ENCODE measurements at places on chromosomes 4 and X. TPM values are rescaled to one million over a fixed set of nuclear protein-coding genes. Genes with fewer than 3 reads are reported as not detected.

GRCh38 chrX:130085551-130086446 is 24.5 kb downstream of the ELF4 start:
- no peak for DNase-seq
- H3K27ac ChIP-seq = peak overlapping the region; percentile 94
- H3K36me3 ChIP-seq = peaks cover 39% of the 10 kb centered on the region
- H3K27me3 ChIP-seq = no peaks in the 10 kb centered on the region
- H3K4me1 ChIP-seq = peaks cover 77% of the 10 kb centered on the region

DNA sequence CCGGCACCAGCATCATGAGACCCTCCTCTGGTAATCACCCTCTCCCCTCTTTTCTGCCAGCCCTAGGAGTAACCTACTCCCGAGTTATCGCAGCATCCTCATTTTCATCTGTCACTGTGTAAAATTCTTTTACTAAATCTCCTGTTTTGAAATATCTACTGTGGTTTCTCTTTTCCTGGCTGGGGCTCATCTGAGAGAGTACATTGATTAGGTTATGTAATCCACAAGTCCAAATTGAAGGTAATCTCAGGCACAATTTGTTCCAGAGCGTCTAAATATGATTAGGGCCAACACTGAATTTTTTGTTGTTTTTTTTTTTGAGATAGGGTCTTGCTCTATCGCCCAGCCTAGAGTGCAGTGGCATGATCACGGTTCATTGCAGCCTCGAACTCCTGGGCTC is 142.4 kb downstream of the SMIM20 start:
- no peak overlapping the region for H3K4me3 ChIP-seq
- no peak for DNase-seq
- H3K27ac ChIP-seq = no peak overlapping the region
- no peaks in the 10 kb centered on the region for H3K27me3 ChIP-seq

DNA sequence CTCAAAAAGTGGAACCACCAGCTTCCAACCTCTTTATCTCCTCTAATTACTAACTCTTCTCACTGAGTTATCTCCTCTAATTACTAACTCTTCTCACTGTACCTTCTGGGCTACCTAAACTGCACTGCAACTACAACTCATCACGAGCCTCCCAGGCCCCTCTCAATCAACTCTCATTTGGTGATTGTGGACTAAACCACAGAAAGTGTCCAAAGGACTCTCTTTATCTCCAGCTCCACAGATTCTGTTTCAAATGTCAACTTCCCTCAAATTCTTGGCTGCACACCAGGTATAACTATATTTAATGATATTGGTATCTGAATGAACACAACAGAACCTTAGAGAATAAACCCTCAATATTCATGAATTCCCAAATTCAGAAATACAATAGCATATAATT is 182.9 kb downstream of the MAML3 start:
- peaks cover 2% of the 10 kb centered on the region for H3K27me3 ChIP-seq
- no peak for DNase-seq
- peaks cover 29% of the 10 kb centered on the region for H3K4me1 ChIP-seq
- no peak overlapping the region for H3K4me3 ChIP-seq
- peaks cover 2% of the 10 kb centered on the region for H3K36me3 ChIP-seq
- H3K27ac ChIP-seq = no peak overlapping the region

MID1IP1 gene
- 60.8 TPM for total RNA-seq

CLDN34 gene
- total RNA-seq = not detected

- no peak for DNase-seq
- H3K27me3 ChIP-seq = no peaks in the 10 kb centered on the region
- no peak overlapping the region for H3K27ac ChIP-seq
These were observed 985 bp upstream of the CXCL11 start for GRCh38 chr4:76036855-76037254.

DNA sequence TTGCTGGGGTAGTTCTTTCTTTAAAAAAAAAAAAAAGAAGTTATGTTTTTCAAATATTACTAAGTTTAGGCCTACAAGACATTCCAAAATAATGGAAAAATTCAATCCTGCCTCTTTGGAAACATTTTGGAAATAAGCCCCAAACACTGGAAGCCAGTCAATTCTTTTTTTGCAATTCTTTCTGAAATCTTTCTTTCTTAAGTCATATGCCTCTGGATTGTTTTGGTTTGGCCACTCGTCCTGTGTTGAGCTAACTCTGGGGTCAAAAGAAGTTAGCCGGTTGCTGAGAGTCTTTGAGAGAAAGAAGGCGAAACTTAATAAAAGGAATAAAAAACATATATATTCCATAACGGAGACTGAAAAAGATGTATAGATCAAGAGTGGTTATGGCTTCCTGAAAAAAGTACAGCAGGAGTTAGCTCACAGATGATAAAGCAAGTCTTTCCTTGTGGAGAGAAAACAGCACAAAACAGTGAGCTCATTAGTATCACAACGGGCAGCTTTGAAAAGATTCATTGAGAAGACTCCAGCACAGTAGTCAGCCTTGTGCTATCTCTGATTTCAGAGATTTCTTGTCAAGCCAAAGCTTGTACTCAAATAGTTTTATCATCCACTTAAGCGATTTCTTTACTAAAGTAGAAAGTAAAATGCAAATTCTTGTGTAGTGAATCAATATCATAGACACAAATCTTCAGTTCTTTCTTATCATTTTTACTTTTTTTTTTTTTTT is 64.8 kb downstream of the PLS3 start:
- H3K27ac ChIP-seq = no peak overlapping the region
- no peaks in the 10 kb centered on the region for H3K36me3 ChIP-seq
- no peak for DNase-seq
- H3K4me1 ChIP-seq = no peaks in the 10 kb centered on the region
- H3K27me3 ChIP-seq = no peaks in the 10 kb centered on the region
- H3K4me3 ChIP-seq = no peak overlapping the region

SMIM14 gene
- total RNA-seq = 5.2 TPM

DNA sequence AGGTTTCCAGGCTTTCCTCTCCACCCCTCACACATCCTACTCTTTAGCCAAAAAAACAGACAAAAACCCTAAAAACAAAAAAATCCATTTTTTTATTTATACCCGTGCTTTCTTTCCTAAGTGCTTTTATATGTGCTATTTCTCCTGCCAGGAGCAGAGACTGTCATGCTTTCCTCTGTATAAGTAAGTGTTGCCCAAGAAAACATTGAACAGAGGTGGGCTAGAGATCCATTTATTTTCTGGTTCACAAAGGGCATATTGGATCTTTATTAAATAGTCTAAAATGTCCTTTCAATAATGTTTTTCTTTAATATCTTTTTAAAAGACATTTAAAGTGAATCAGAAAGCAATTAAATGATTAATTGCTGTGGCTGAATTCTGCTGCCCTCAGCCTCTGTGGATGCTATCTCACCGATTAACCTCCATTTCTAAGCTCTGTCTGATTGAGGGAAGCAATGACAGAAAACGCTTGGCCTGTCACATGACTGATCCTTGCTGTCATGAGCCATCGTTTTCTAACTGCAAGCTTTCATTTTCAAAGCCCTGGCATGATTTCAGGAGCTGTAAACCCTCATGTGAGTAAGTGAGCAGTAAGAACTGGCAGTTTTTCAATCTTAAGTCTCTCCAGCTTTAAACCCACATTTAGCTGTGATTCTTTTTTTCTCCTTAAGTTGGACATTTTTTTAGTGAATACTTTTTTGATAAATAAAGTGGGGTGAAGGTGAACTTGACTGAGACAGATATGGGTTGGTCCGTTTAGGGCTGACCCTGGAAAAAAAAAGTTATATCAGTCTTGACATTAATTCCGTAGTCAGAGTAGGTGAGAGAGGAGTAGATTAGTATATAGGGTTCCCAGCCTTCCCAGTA is 180.7 kb upstream of the PGRMC2 start:
- H3K27ac ChIP-seq = no peak overlapping the region
- no peak for DNase-seq

DNA sequence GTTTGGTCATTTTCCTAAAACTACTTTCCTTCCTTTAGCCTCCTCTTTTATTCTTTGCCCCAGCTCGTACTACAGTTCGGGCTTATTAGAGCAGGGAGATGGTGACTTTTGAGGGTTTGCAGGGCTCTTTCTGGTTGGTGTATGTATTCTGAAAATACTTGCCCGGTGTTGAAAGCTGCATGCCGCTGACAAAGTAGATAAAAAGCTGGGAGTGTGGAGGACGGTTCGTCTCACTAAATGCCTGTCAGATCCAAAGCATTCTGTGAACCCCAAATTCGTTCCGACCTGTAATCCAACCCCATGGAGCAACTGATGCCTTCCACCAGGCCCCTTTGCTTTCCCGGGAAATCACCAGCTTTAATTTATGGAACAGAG is 19.2 kb downstream of the TRIM2 start:
- peak overlapping the region; percentile 61 for H3K4me3 ChIP-seq
- H3K27ac ChIP-seq = no peak overlapping the region
- peaks cover 10% of the 10 kb centered on the region for H3K36me3 ChIP-seq
- H3K4me1 ChIP-seq = peaks cover 33% of the 10 kb centered on the region
- DNase-seq = no peak

CLDN22 gene
- total RNA-seq = not detected

DNA sequence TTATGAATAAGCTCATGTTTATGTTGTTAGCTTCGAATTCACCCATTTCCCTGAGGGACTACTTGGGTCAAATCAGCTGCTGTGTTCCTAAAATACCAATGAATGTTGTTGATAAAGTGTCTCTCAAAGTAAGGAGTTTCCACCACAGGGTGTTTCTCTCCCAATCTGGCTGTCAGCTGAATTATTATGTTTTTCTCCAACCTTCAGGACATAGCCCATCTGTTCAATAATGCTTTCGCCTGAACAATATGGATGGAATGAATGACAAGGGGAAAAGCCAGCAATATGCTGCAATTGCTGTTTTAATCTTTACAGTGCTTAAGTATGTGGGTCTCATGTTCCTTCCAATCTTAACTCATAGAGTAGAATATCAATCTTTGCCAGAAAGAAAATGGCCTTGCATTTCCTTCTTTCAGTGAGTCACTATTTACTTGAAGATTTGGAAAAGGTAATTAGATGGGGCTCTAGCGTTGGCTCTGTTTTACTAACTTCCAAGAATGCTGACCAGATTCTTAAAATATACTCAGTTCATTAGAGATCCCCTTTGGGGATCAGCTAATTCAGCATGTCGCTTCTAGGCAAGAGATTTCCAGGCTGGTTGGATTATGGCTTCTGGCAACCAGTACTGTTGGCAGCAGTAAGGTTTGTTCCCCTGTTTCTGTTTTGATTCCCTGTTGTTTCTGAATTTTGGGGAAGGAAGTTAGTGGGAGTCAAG is 410.5 kb downstream of the PPP3CA start:
- peaks cover 13% of the 10 kb centered on the region for H3K27me3 ChIP-seq
- H3K27ac ChIP-seq = no peak overlapping the region
- no peak for DNase-seq
- peaks cover 6% of the 10 kb centered on the region for H3K4me1 ChIP-seq

- H3K4me1 ChIP-seq = peaks cover 28% of the 10 kb centered on the region
- no peak for DNase-seq
- H3K27me3 ChIP-seq = no peaks in the 10 kb centered on the region
- H3K27ac ChIP-seq = no peak overlapping the region
- no peaks in the 10 kb centered on the region for H3K36me3 ChIP-seq
These were observed 98.9 kb downstream of the GATB start for GRCh38 chr4:151661873-151662272.

DNA sequence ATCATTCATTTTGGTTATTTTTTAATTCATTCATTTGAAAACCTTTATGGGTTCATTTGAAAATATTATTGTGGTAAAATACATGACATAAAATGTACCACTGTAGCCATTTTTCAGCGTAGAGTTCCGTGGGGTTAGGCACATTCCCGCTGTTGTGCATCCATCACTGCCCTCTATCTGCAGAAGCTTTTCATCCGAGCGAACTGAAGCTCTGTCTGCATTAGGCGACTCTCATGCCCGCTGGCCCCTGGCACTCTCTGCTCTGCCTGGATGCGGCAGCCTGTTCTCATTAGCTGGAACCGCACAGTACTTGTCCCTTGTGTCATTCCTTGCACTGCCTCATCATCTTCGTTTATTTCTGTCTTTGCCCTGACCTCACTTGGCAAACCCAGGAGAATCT is 17.5 kb downstream of the CFAP99 start:
- no peak overlapping the region for H3K4me3 ChIP-seq
- H3K36me3 ChIP-seq = no peaks in the 10 kb centered on the region
- H3K27ac ChIP-seq = no peak overlapping the region
- no peak for DNase-seq
- H3K4me1 ChIP-seq = no peaks in the 10 kb centered on the region

- DNase-seq = no peak
- H3K36me3 ChIP-seq = peaks cover 33% of the 10 kb centered on the region
- no peaks in the 10 kb centered on the region for H3K27me3 ChIP-seq
These were observed 63.2 kb downstream of the ANAPC10 start for GRCh38 chr4:145034727-145035211.

- peaks cover 17% of the 10 kb centered on the region for H3K4me1 ChIP-seq
- no peak for DNase-seq
- no peaks in the 10 kb centered on the region for H3K27me3 ChIP-seq
- no peaks in the 10 kb centered on the region for H3K36me3 ChIP-seq
- no peak overlapping the region for H3K4me3 ChIP-seq
- no peak overlapping the region for H3K27ac ChIP-seq
These were observed 642.0 kb downstream of the MID1IP1 start for GRCh38 chrX:39443240-39443639.

SMIM43 gene
- total RNA-seq = not detected

All from activated CD4-positive, alpha-beta T cell treated with anti-CD3 and anti-CD28 coated beads, Interleukin-2, amount 10 ng/mL, durations not matched to agents 7 days and 5 days (primary cell).